ENCODE measurements at places on chromosomes 7 and 10. TPM values are rescaled to one million over a fixed set of nuclear protein-coding genes. Genes with fewer than 3 reads are reported as not detected.

Gene GSTO2
- total RNA-seq: 5.1 TPM

Gene LRRC4
- total RNA-seq: 0.41 TPM

Gene ADRB1
- total RNA-seq: 0.10 TPM

Gene DLG5
- total RNA-seq: 34.6 TPM

Gene AKR1C4
- not detected for total RNA-seq

Gene LRRC18
- not detected for total RNA-seq

Gene PNLIP
- total RNA-seq: 1.8 TPM

Gene NAT16
- total RNA-seq: not detected

Gene FXYD4
- total RNA-seq: not detected

Gene CCDC172
- not detected for total RNA-seq

Gene ARMC10
- total RNA-seq: 28.8 TPM
